NCI-H1048 (cell line): ENCODE measurements at places on chromosomes 2 and 18.

DNA sequence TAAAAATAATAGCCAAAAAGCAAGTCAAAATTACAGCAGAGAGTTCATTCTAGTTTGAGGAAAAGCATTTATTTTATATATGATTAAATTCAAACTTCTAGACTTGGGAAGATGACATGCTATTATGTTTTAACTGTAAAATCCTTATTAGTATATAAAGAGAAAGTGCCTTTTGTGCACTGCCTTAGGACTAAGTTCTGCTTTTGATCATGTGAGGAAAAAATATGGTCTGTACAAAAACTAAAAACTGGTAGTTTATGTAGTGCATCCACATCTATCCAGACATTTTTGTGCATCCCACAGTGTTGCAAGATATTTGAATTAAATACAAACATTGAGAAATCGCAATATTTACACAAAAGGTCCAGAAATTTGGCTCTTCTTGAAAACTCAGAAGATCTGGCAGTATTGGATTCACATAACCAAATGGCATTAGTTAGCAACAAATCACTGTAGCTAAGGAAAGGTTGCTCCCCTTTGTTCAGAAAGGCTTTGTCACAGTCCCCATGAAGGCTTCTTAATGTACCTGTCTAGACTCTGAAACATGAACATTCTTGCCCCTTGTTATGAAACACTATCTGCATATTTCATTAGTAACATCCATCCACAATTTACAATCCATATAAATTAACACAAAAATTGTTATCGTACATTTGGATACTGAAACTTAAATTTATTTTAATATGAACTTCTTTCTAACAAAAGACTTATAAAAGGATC is 2.2 kb downstream of the MMADHC start:
- no peak for DNase-seq

DNA sequence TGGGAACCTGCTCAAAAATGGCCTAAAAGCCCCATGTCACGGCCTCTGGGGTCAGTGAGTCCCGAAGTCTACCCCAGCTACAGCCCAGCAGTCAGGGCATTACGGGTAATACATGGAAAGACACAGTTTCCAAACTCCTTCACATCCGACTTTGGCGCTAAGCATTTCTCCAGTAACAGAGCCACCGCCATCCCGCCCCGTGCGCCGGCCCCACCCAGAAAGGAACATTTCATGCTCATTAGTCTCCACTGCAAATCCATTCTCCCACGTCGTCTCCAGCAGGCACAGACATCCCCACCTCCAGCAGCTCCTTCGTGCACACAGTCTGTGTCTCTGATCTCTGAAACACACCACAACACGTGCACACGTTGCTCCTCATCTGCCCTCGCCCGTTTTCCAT is 509.2 kb upstream of the ID2 start:
- DNase-seq = no peak

DNA sequence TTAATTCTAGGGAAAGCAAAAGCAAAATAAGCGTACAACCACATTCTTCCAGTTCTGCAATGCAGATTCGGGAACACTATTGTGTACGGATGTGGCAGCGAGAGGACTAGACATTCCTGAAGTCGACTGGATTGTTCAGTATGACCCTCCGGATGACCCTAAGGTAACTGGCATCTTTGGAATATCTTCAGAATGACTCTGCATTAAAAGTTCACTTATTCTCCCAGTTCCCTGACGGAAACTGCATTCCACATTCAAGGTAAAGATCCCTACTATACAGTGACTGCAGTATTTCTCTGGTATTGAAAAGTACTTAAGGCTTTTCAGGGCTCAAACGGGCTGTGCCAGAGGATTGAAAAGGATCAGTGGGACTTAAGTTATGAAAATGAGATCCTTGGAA is 10.9 kb downstream of the DDX18 start:
- no peak for DNase-seq

DNA sequence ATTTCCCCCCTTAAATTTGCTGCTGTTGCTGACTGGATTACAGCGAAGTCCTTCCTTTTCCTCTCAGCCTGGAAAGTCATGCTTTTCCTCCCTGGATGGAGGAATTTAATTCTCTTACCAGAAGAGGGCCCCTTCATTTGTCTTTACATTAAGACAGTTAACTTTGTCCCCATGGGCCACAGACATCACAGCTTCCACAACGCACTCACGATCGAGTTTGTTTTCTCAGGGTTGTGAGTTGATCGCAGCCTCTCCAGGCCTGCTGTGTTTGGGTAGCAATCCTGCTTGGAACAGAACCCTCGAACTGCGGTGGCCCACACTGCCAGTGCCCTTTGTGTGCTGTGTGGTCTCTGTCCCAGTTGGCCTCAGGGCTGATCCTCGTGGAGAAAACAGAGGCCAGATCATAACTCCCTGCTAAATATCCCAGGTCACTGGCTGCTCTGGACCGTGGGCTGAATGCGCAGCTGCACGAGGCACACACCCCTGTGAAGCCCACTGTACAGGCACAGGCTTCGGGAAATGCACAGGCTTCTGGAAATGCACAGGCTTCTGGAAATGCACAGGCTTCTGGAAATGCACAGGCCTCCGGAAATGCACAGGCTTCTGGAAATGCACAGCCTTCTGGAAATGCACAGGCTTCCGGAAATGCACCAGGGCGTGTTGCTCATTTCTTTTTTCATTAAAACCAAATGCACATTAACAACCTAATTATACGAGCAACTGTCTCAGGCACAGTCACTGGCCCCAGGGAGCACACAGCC is 2.2 kb upstream of the PDIA6 start:
- no peak for DNase-seq

- no peak for DNase-seq
Measured at GRCh38 chr2:233816771-233817170, 37.6 kb downstream of the HJURP start.

- DNase-seq = no peak
Measured at GRCh38 chr2:60072609-60073008, 480.8 kb downstream of the BCL11A start.

- no peak for DNase-seq
Measured at GRCh38 chr2:64542071-64543007, 18.2 kb downstream of the AFTPH start.

DNA sequence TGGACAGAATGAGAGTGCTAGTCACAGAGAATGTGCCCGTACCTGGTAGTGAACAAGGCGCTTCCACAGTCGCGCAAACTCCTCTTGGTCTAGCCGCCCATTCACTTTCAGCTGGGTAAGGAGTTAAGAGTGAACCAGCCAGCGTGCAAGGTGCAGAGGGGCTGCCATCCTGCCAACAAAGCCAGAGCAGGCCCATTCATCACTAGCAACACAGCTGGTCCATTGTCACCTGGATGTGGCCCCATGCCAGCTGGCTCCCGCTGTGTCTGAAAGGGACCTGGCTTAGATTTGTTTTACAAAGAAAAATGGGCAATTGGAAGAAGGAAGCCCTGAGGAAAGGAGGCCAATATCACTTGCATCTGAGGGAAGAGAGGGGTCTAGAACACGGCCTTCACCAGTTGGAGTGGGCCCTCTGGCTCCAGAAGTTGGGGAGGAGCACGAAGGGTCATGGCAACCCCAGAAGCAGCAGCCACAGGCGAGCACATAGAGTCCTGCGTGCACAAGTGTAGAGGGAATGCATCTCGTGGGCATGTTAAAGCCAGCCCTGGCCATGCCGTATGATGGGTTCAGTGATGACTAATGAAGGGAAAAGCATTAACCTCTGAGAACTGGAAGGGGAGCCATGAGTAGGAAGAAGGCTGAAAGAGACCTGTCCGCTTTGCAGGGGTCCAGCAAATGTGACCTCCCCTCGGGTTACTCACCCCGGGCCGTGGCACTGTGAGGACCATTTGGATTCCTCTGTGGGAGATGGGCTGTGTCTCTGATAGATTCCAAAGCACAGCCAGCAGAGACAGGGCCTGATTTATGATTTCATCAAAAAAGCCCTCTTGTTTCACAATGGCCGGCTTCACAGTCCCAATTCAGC is 70.6 kb downstream of the CAPN13 start:
- no peak for DNase-seq

GRCh38 chr2:131056204-131056931 is 36.9 kb downstream of the FAM168B start:
- DNase-seq = no peak

DNA sequence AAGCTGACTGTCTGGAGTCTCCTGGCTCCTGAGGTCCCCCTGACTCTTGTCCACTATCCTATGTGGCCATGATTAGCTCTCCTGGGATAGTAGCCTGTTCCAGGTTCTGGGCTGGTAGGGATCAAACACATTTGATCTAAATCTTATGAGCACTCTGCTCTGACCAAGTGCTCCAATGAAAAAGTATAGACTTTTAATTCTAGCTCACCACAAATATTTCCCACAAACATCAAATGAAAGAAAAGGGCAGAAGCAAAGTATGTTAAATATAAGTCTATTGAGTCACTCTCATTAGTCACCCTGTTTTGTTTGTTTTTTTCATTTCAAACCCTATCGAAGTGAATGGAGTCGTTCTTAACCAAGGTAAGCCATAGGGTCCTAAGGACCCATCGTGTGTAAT is 39.7 kb upstream of the NEDD4L start:
- DNase-seq = no peak

GRCh38 chr2:137921105-137921880 is 43.0 kb upstream of the HNMT start:
- no peak for DNase-seq

- no peak for DNase-seq
Measured at GRCh38 chr2:240893363-240893844, 2.6 kb downstream of the MAB21L4 start.

- no peak for DNase-seq
Measured at GRCh38 chr2:150620416-150620815, 132.9 kb upstream of the RND3 start.

DNA sequence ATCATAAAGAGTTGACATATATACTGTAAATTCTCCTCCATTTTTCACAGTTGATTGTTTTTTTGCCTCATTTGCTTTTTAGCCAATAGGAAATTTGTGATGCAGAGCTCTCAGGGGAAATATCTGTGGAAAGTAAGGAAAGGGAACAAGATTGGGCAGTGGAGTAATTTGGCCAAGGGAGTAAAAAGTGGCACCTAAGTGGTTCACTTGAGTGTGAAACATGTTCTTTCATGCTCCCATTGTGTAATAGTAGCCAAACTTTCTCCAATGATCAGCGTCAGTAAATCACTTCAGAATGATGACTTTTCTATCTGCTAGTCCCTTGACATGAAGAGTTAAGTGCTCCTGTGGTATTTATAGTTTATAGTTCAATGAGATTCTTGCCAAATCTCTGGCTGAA is 141.9 kb upstream of the KCNJ3 start:
- DNase-seq = no peak
